ENCODE measurements at places on chromosomes 7 and 10.

DNA sequence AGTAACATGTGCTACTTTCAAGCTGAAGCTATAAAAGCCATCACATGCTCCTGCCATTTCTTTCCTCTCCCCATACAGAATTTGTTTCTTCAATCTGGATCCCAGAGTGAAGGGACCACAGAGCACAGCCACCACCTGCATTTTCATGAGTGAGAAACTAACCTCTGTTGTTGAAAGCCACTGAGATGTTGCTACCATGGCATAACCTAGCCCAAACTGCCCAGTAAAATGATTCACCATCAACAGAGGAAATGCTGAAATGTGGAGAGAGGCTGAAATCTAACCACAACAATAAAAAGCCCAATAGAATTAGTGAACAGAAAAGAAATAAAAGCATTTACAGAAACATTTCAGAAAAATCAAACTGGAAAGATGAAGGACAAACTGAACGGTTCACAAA, 125.2 kb downstream of the AMPH start:
- DNase-seq, result no peak

GRCh38 chr10:28853195-28853594, 175.9 kb downstream of the BAMBI start:
- DNase-seq, result no peak

DNA sequence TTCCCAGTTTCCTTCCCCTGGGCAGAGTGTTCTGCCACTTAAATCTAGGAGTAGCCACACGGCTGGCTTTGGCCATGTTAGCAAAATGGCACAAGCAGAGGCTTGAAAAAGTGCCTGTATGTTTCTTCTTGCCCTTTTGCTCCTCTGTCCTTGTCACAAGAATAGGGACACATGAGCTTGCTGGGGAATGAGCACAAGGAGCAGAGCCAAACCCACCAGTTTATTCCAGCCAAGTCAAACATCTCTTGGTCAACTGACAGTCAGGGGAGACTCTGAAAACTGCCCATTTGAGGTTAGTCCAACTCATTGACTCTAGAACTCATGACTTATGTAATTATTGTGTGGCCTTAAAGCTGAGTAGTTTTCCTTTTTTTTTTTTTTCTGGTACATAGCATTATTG, 739.7 kb upstream of the FZD8 start:
- DNase-seq, result no peak

DNA sequence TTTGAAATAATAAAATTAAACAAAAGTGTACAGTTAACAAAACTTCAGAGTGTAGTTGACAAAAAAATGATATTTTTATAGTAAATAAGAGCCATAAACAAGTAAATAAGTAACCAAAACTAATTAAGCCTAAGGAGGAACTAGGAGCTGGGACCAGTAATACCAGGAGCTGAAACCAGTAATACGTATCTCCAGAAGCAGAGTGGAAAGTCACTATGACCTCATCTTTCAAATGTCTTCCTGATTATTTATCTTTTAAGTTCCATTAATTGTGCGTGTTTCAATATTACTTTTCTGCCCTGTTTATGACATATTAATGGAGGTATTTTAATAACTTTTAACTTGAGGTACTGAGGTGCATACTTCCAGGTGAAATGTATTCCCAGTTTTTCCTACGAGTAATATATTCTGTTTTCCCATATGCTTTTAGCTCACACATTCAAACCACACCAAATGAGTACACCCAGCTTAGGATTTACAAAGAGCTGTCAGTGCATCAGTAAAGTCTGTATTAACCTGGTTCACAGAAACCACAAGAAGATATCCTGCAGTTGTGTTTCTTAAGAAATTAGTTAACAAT, 283.7 kb upstream of the HGF start:
- DNase-seq, result no peak

DNA sequence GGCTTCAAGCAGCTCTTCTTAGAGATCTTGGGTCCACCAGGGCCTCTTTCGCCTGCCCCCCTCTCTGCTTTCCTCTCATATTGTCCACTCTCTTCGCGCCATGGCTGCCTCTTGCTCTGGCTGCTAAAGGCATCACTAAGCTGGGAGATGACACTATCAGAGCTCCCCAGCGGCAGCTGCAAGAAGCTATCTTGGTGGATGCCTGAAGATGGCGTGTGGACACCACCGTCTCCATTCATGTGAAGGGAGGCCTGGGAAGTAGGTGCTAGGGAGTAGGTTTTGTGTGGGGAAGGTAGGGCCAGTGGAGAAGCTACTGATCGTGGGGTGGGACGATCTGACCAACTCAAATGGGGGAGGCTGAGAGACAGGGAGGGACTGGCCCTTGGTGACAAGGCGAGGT, 45.9 kb upstream of the PDLIM1 start:
- DNase-seq, result no peak

GRCh38 chr10:29501692-29502091, 133.1 kb downstream of the SVIL start:
- no peak for DNase-seq

- no peak for DNase-seq
Measured at GRCh38 chr10:132637477-132638129, 100.0 kb downstream of the INPP5A start.

DNA sequence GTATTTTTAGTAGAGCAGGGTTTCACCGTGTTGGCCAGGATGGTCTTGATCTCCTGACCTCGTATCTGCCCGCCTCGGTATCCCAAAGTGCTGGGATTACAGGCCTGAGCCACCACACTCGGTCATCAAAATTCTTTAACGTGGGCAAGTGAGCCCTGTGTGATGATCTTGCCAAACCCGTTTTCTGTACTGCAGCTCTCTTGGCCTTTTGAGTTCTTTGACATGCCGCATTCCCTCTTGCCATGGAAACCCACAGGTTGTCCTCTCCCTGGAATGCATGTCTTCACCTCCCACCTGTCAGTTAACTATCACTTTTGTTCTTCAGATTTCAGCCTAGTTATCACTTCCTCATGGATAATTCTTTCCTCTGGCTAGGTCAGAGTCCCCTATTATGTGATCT, 5.0 kb downstream of the NUP205 start:
- no peak for DNase-seq

DNA sequence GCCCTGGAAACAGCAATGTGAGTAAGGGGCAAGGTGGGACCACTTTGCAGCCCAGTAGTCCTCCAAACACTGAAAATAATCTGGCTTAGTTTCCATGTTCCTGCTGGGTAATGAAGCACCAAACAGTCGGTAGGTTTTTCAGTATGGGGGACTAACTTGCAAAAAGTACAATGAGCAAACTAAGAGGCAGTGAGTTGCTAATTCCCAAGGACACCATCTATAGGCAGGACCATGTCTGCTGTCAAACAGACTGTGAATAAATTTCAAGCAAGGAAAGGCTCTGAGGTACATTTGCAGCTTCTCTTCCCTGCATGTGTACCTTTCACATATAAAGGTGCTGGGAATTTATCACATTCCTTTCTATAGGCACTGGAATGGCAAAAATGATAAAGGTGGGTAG, 327.7 kb downstream of the GPR158 start:
- DNase-seq, result no peak

DNA sequence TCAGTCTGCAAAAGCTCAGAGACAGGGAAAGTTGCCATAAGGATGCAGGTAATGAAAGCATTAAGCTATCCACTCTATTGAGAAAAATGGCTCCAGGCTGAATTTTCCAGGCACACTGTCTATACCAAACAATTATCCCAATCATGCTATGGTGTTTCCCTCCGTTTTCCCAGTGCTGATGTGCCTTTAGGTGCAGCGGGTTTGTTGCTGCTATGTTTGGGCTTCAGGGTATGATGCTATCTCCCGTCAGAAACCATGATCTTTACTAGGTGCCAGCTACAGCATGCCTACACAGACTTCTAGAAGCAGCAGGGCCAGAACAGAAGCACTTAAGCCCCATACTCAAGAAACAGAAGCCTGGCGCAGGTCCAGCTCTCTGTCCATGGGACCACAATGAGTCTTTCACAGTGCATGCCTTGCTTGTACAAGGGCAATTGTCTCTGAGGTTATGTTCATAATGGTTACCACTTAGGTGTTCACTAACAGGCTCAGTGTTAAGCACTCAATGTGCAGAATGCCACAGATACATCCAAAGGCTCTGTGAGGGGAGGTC, 19.4 kb downstream of the STEAP1B start:
- DNase-seq, result no peak

GRCh38 chr7:108291791-108292440, 161.8 kb upstream of the LAMB4 start:
- DNase-seq, result no peak

- no peak for DNase-seq
Measured at GRCh38 chr10:132247943-132248342, 59.8 kb downstream of the STK32C start.

- DNase-seq, result no peak
Measured at GRCh38 chr10:19431622-19432351, 383.2 kb downstream of the MALRD1 start.

- no peak for DNase-seq
Measured at GRCh38 chr7:23276947-23277346, 22.2 kb upstream of the MALSU1 start.

- no peak for DNase-seq
Measured at GRCh38 chr7:130488392-130489139, 3.3 kb upstream of the MEST start.

DNA sequence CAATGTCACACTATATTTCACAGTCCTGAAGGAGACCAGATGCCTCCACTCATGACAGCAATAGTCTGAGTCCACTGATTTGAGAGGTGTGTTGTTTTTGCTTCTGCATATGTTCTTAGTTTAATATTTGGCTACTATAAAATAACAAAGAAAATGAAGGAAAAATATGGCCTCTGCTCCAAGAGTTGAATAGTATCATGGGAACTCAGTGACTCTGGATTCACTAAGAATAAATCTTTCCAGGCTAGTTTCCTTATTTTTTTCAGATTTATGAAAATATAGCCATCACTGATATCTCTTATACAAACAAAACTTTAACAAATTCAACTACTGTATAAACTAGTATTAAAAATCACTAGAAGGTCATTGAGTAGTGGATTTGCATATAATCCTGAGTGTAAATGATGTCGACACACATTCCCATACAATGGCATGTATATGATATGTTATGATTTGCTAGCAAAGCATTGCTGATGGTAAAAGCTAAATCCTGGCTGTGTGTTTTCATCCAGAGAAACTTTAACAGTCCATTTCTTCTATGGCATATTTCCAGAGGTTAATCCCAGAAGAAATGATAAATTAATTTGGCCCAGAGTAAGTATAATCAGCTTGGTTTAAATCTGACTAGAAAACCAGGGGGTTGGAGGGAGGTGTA, 66.0 kb upstream of the VIPR2 start:
- no peak for DNase-seq

GRCh38 chr10:103933557-103934121, 15.7 kb upstream of the STN1 start:
- DNase-seq, result no peak

- DNase-seq, result no peak
Measured at GRCh38 chr7:115600207-115600606, 430.4 kb downstream of the TFEC start.

DNA sequence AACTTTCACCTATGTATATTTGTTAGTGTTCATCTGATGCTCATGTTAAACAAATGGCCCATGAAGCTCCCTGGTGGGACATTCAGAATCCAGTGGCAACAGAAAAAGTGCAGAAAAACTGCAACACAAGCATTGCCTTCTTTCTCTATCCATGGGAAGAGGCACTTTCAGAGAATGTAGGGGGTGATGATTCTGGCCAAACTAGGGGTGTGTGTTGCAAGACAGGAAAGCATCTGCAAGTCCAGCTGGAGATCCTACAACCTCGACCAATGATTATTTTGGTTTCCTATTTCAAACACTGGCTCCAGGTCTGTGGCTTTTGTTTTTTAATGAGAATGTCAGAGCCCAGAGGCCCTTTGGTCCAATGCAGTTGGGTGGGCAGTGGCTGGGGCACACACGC, 198.7 kb downstream of the CXCL12 start:
- no peak for DNase-seq

GRCh38 chr10:97224483-97225435, 39.0 kb upstream of the SLIT1 start:
- peak; percentile 29 for DNase-seq

GRCh38 chr10:123663522-123663921, 2.6 kb upstream of the GPR26 start:
- no peak for DNase-seq

- DNase-seq, result peak; percentile 70
Measured at GRCh38 chr7:65980478-65981250, 1.3 kb downstream of the GUSB start.

- DNase-seq, result peak; percentile 92
Measured at GRCh38 chr7:91940572-91941341, at the start of gene AKAP9. Gene AKAP9 (plus strand): TSS chr7:91940862. CDS start chr7:91941100, 238 bp downstream.

GRCh38 chr10:22552888-22553378, 161.4 kb downstream of the PIP4K2A start:
- DNase-seq, result no peak

DNA sequence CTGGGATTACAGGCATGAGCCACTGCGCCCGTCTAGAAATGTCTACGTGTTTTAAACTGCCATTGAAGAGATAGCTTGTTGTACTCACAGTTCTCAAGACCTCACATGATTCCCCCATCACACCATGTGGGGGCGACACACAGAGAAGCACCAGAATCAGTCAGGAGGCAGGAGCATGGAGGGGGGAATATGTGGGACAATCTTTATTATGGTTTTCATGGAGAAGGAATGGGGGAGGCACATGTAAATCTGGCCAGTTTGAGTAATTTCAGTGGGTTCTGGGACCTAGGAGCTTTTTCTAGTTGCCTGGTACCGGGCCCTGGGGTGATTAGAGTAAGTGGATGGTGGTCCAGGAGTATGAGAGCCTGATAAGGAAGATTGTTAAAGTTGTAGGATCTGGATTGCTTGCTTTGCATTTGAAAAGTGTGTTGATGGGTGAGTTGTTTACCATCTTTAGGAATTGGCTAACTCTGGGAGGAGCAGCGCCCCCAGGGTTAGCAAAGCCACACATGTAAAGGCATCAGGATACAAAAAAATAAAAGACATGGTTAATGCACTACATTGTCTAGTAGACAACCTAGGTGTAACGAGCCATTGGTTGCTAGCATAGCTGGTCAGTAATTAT, 85.4 kb upstream of the SLC13A1 start:
- no peak for DNase-seq

DNA sequence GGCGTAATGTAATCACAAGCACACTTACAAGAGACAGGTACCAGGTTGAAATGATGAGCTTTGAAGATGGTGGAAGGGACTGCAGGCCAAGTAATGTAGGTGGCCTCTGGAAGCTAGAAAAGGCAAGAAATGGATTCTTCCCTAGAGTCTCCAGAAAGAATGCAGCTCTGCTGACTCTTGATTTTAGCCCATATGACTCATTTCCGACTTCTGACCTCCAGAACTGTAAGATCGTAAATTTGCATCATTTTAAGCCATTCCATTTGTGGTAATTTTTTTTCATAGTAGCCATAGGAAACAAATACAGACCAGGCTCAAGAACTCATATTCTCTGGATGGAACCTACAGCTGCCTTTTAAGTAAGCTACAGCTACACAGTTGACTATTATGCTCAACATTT, 315.5 kb downstream of the MAGI2 start:
- no peak for DNase-seq

- no peak for DNase-seq
Measured at GRCh38 chr7:68892236-68892635, 706.0 kb upstream of the AUTS2 start.

- DNase-seq, result no peak
Measured at GRCh38 chr7:155454183-155455112, 3.5 kb upstream of the EN2 start.

- peak; percentile 10 for DNase-seq
Measured at GRCh38 chr10:71435571-71436267, 39.0 kb downstream of the CDH23 start.

- DNase-seq, result no peak
Measured at GRCh38 chr10:90930971-90931871, 10.3 kb upstream of the ANKRD1 start.

Measured in stimulated activated CD8-positive, alpha-beta memory T cell treated with anti-CD3 and anti-CD28 coated beads, Interleukin-4, amount 100 ng/mL, for 48 hours (primary cell).